ENCODE measurements at places on chromosomes 3 and 15.

- DNase-seq: no peak
Observed at GRCh38 chr15:62378772-62379498, 213.8 kb upstream of the C2CD4B start.

DNA sequence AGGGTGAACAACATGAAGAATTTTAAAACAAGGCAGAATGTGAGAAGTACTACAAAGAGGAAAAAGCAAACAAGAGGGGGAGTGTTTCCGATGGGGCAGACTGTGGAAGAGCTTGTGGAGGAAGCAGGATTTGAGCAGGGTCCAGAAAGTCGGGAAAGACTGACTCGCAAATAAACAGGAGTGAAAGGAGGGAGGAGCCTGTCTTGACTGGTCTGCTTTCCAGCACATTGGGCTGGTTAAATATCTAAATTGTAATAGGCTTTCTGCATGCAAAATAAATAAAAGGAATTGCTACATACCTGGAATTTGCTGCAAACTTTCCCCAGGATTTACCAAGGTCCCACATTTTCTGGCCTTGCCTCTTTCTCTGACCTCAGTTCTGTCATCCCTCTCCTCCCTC, 132.1 kb downstream of the RORA start:
- no peak for DNase-seq

- DNase-seq: peak; percentile 46
Observed at GRCh38 chr15:65423976-65424679, 1.4 kb upstream of the IGDCC4 start.

GRCh38 chr15:36024031-36024688, 478.2 kb upstream of the DPH6 start:
- DNase-seq: no peak

DNA sequence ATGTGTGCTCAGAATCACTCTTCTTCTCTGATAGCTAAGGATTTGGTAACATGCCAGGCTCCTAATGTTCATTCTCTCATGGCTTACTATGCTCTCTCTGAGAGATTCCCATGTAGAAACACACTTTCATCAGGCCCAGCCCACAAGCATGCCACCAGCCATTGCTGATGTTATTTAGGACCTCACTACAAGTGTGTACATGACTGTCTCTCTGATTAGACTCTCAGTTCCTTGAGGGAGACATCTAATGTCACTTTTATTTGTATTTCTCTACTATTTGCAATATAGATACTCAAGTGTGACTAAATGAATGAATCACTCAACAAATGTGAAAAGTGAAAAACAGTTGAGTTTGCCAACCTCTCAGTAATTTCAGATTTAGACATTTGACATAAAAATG, 84.3 kb upstream of the ARL6 start:
- DNase-seq: no peak

DNA sequence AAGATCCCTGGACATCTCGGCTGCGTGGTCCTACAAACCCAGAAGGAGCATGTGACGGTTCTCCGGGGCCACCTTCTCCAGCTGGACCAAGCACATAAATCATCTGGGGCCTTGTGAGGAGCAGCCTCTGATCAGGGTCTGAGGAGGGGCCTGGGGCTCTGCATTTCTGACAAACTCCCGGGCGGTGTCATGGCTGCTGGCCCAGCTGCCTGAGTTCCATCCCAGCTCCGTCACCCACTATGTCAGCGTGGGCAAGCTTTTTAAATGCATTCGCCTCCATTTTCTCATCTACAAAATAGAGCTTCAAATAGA, 126.3 kb upstream of the MEF2A start:
- DNase-seq: no peak

DNA sequence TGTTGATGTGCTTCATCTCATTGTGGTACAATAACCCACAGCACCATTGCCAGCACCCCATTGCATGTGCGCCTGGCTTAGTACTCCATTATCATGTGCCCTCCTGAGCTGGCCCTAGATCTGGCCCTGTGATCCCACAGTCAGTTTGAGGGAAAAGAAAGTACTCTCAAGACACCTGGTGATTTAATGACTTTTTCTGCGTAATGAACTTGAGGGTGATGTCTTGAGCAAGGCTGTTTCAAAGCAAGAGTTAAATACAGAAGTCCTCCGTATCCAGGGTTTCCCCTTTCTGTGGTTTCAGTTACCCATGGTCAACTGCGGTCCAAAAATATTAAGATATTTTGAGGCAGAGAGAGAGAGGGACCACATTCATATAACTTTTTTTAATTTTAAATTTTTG, 16.3 kb downstream of the C3orf20 start:
- DNase-seq: no peak

DNA sequence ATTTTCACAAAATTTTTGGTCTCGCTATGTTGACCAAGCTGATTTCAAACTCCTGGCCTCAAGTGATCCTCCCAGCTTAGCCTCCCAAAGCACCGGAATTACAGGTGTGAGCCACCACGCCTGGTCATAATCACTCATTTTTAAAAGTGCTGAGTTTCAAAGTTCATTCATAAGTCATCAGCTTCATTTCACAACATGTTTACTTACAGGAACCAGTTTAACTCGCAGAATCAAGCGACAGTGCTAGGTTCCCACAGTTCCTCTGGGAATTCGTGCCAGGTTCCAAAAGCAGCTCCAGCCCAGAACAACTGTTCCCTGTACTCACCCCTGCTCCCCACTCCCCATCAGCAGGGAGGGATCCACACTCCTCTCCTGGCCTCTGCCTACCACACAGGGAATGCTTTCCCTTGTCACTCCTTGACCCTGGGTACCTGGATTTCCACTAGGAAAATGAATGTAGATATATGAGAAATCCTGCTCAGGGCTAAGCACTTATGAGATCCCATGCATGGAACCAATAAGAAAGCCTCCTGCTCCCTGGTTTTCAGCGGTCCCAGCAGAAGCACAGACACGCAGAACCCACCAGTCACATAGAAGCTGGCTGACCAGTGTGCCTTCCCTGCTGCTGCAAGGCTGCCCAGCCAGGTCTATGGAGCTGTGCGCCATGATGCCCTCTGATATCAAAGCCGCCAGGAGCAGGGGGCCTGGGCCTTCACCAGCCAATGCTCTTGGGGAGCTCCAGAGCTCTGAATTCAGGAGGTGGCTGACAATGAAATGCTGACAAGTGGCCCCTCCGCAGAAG, 72.3 kb downstream of the ITGB5 start:
- no peak for DNase-seq

- peak; percentile 42 for DNase-seq
Observed at GRCh38 chr15:33083232-33084081, 111.1 kb downstream of the FMN1 start.

GRCh38 chr3:125615256-125615655, 20.0 kb upstream of the OSBPL11 start:
- no peak for DNase-seq

Measured in EL (cell line).